ENCODE measurements at places on chromosomes 2 and 18.

DNA sequence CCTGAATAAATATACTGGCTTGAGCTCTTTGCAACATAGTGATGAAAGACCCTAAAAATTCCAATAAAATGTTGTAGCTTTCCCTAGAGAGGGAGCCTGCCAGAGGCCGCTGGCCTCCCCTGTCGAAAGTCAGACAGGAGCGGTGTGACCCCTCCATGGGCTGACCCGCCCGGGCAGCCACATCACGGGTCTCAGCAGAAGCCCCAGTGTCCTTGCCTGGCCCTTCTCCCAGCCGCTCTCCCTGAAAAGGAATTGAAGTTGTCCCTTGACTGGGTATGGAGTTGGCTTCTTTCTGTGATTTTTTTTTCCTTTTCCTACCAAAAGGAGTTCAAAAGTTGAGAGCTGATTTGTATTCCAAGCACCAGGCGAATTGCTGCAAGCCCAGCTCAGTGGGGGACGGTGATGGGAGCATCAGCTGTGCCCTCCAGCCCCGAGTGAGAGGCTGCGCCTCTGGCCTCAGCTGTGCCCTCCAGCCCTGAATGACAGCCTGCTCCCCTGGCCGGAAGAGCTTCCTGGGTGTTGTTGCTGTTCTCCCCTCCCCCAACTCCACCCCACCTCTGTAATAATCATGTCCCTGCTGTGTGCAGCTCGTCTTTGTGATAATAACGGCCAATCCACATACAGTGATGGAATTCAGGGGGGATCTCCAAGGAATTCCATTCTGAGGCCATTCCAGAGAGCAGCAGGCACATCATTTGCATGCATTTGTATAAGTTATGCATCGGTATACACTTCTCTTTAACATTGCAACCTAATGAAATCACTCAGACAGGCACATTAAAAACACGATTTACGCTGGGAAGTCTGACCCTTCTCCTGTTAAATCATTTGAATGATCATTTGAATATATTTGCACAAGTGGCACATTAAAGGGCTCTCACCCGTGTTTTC lies 501.0 kb downstream of the EIPR1 start:
- DNase-seq = no peak

- DNase-seq = no peak
Measured at GRCh38 chr2:224009605-224010315, 29.3 kb downstream of the SERPINE2 start.

DNA sequence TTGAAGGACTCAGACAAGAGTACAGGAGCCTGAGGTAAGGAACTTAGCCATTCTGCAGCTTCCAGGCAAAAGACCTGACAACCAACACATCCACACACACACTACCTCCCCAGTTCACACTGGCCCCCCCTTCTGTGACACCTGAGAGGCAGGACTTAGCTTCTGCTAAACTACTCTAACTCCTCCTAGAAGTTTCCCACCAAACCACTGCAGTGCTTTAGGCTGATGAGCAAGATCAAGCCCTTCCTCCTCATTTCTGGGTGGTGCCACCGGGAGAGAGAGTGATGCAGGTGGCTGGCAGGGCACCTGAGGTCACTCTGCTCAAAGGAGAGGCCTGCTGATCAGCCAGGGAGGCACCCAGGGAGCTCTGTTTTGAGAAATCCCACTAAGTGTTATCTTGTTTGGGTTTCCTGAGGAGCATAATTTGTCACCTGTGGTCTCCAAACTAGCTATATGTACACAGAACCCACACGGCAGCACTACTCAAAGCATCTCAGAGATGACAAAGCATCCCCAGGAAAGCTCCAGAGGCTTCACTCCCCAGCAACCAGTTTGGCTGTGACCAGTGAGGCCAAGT lies 188.4 kb downstream of the MYO5B start:
- no peak for DNase-seq

DNA sequence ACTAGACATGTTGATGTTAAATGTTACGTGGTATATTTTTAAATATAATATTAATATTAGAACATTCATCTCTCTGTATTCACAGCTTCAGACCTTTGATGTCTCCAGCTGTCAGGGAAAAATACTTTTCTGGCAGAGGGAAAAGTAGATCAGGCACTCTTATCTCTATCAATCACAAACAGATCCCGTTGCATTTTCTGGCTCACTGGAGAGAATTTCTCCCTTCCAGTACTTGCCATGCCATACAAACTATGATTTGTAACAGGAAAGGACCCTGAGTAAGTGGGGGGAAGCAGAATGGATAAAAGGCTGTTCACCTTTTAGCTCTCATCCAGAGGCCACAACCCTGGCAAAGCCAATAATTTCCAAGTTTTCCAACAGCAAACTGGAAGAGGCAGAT lies 158.0 kb downstream of the TCF4 start:
- no peak for DNase-seq

DNA sequence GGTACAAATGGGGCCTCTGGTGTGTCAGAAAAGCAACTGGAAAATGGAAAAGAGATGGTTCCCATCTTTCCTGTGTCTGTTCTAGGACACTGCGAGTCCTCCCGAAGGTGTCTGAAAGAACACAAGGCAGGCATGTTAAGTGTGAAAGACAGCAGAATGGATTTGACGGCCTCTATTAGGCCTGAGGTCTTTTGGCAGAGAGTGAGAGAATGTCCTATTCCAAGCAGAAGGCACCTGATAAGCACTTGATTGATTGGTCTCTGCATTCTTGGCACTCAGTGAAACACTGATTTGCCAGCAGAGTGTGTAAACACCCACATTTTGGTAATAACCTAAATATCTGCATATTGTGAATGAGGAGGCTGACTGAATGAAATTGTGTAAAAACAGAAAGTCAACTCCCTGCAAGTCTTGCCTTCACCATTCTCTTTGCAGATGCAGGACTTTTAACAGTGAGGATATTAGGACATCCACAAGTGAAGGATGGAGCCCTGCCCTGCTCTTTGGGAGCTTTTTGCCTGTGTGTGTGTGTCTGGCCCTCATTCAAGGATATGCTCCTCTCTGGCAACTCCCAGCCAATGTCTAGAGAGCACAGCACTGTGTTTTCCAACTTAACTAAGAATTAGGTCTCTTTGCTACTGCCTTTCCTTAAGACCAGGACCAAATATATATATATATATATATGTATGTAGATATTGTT lies 698.3 kb downstream of the NRXN1 start:
- DNase-seq = no peak

DNA sequence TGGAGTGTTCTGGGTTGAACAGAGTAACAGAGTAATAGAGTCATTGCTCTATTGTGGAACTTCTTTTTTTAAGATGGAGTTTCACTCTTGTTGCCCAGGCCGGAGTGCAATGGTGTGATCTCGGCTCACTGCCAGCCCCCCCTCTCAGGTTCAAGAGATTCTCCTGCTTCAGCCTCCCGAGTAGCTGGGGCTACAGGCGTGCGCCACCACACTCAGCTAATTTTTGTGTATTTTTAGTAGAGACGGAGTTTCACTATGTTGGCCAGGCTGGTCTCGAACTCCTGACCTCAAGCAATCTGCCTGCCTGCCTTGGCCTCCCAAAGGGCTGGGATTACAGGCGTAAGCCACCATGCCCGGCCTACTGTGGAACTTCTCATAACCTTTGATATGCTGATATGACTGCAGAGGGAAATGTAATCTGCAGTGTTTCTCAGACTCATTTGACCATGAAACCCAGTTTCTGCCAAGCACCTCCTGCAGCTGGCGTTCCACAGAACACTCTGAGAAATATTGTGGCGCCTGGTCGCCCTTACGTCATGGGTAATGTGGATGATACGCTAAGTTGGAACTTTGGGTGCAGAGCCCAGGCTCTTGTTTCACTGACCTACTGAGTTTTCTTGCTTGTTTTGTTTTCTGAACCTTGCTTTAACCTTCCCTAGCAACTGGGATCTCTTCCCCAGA lies 213.8 kb downstream of the BCL2 start:
- DNase-seq = no peak

GRCh38 chr2:96884299-96885094 lies 14.6 kb upstream of the SEMA4C start:
- DNase-seq = no peak

DNA sequence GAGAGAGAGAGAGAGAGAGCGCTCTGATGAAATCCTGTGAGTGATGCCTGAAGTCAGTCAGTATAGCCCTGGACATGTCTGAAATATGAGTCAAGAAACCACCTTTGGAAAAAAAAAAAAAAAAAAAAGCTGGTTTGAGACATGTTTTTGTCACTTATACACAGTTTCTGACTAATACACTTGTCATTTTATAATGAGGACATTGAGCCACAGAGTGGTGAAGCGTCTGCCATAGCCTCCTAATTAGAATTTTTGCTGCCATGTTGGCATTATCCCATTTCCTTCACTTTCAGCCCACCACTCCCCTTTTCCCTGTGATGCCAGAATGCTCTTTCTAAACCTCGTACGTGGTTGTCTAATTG lies 15.7 kb upstream of the MYO3B start:
- DNase-seq = peak; percentile 28

- no peak for DNase-seq
Measured at GRCh38 chr2:6352247-6352646, 513.5 kb downstream of the CMPK2 start.

DNA sequence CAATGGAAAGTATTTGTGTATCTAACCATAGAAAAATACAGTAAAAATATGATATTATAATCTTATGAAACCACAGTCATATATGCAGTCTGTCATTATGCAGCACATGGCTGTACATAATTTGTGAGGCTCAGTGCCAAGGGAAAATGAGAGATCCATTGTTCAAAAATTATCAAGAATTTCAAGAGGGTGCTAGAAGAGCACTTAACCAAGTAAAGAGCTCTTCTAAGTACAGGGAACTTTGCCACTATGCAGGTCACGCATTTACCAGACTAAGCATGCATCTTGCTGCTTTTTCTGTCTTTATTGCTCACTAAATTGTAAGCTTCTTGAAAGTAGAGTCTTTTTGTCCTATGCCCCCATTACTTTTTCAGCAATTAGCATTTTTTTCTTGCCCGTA lies 438.0 kb downstream of the LRP1B start:
- no peak for DNase-seq

GRCh38 chr2:61988462-61989366 lies 83.2 kb downstream of the COMMD1 start:
- no peak for DNase-seq

GRCh38 chr2:148338541-148338940 lies 306.0 kb upstream of the EPC2 start:
- DNase-seq = peak; percentile 58

- DNase-seq = no peak
Measured at GRCh38 chr2:231614559-231615057, 21.9 kb downstream of the TEX44 start.

DNA sequence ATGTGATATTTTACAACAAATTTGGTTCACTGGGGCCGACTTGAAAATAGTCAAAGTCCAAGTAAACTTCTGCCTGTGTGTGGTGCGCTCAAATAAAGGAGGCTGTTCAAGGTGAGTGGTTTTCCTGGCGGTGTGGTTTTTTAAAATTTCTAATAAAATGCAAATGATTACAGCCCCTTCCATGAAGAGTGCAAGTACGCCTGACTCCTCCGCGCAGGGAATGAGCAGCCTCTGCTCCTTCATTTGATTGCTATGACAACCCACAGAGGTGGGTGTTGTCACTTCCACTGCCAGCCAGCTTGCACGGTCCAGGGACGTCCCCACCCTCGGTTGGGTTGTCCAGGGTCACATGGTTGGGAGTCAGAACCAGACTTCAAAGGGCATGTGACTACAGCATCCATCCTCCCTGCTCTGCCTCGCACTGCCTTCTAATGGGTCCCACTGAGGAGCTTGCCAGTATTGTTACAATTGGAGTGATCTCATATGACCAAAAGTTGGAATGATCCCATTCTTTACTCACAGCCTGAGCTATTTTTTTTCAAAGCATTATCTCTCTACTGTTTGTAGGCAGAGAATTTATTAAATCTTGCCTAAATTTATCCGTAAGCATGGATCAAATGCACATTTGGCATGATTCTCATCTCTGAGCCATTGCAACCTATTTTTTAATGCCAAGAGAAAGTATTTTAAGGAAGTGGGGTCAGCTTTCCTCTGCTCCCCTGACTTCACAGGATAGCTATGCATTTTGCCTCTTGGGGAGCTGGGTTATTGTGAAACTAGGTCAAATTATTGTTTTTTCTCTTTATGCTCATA lies 121.3 kb downstream of the AGAP1 start:
- DNase-seq = peak; percentile 49

DNA sequence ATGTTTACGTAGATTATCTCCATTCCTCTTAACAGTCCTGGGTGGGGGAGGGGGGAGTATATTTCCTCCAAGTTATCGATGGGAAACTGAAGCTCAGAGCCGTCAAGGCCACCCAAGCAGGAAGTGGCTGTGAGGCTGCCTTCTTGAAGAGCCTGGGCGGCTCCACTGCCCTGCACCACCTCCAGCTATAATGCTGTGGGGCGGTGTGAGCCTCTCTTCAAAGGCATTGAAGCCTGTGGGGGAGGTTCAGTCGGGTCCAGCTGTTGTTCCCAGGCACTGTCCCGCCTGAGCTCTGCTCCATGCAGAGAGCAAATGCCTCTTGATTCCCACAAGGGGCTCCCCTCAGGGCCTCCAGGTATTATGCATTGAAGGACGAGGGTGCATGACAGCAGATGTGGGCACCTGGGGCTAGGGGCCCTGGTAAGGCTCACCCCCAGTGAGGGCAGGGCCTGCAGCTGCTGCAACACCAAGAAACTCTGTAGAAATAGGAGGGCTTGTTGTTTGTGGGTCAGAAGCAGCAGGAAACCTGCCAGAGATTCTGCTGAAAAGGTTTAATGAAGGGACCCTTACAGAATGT lies 29.5 kb upstream of the LAPTM4A start:
- no peak for DNase-seq

DNA sequence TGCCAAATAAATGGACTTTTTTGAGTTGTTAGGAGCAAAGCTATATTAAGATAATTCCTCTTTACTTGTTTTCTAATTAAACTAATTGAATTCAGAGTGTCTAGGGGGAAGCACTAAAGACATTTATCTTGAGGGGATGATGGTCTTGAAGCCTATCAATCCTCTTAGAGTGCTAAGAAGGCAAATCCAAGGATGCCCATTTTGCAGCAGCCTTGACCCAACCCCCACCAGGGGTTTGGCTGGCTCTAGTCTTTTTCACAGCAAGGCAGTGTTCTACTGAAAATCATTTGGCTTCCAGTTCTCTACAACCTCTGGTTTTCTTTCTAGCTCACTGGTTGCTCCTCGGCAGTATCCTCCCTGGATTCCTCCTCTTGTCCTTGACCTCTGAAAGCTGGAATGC lies 6.5 kb upstream of the RAX start:
- no peak for DNase-seq

DNA sequence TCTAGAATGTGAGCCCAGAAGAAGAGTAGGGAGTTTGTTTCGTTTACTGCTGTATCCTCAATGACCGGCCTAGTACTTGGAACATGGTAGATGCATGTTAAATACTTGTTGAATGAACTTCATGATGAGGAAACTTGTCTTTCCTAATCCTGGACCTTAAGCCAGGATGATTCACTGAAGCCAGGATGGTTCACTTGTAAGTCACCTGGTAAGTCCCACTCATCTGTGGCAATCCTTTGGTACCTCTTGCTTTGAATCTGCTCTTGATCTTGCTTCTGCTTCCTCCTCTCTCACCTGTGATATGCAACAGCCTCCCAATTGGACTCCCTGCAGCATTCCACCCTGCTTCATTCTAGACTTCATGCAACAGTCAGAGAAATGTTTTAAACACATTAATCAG lies 43.6 kb downstream of the QPCT start:
- DNase-seq = peak; percentile 2
